ENCODE measurements at places on chromosomes 1 and 21.

GRCh38 chr1:204219971-204220616 lies 6.3 kb upstream of the GOLT1A start:
- no peak for DNase-seq

DNA sequence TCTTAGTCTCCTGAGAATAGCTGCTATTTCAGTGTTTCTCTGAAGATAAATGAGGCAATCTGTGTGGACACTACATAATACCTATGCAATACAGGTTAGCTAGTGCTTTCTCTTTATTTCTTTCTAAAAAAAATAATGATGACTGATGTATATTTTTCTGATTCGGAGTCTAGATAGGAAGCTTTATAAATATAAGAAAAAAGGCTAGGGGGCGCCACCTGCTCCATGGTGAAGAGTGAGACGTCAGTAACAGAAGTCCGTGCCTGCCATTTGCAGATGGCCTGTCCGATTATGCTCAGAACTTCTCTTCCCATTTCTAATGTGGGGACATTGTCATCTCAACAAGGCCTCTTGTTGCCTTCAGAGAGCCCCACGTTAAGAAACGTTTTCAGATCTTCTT lies 26.4 kb downstream of the QSOX1 start:
- peak; percentile 34 for DNase-seq

DNA sequence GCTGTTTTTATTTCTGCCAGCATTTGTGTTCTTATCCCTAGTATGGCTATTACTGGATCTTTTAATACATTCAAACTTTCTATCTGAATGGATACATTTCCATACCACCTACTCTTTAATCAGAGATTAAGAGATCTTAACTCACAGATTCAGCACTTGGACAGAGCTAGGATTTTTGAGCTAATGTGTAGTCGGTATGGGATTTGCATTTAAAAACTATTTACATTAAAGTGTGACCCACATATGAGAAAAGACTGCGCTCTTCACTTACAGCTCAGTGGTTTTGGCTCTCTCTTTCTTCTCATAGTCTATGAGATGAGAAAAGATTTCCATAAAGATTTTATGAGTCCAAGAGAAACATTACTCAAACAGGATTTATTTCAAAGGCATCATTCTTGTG lies 16.4 kb downstream of the HMGB4 start:
- DNase-seq = no peak

- no peak for DNase-seq
Observed at GRCh38 chr1:19617376-19617775, 26.7 kb upstream of the NBL1 start.

GRCh38 chr1:23466423-23466989 lies 17.5 kb downstream of the ASAP3 start:
- no peak for DNase-seq

DNA sequence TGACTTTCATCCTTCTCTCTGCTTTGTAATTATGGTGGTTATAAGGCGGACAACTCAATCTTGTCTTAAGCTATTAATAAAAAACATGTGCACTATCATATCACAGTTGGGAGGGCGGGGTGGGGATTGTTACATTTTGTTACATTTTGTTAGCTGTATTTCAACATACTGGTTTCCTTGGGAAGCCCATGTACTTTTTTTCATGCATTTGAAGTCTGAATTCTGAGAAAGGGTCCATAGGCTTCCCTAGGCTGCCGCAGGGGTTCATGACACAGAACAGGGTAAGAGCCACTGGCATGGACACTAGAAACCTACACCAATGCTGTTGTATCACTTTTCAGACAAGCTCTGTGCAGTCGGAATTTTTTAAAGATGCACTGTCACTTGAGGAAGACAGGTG lies 178.8 kb downstream of the ETS2 start:
- DNase-seq = no peak

GRCh38 chr1:89943846-89944781 lies 50.8 kb upstream of the ZNF326 start:
- DNase-seq = no peak

GRCh38 chr1:38044221-38045215 lies 2.1 kb downstream of the POU3F1 start:
- no peak for DNase-seq

Data from lung microvascular endothelial cell (primary cell).